NCI-H1105 (cell line): ENCODE measurements at places on chromosomes 5 and 9.

DNA sequence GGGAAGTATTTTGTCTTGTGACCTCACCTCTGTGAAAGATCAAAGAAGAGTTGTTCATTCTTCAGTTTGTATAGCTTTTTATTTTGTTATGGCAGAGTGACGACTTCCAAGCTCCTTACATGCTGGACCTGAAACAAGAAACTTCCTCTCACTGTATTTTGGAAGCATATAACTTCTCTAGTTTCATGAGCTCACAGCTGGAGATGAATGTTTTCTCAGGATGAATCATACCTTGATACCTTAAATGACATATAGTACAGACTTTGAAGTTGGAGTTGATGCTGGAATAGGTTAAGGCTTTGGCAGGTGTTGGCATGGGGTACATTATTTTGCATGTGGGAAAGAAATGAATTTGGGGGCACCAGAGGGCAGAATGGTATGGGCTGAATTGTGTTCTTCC, 112.5 kb downstream of the SLC25A46 start:
- DNase-seq: no peak

DNA sequence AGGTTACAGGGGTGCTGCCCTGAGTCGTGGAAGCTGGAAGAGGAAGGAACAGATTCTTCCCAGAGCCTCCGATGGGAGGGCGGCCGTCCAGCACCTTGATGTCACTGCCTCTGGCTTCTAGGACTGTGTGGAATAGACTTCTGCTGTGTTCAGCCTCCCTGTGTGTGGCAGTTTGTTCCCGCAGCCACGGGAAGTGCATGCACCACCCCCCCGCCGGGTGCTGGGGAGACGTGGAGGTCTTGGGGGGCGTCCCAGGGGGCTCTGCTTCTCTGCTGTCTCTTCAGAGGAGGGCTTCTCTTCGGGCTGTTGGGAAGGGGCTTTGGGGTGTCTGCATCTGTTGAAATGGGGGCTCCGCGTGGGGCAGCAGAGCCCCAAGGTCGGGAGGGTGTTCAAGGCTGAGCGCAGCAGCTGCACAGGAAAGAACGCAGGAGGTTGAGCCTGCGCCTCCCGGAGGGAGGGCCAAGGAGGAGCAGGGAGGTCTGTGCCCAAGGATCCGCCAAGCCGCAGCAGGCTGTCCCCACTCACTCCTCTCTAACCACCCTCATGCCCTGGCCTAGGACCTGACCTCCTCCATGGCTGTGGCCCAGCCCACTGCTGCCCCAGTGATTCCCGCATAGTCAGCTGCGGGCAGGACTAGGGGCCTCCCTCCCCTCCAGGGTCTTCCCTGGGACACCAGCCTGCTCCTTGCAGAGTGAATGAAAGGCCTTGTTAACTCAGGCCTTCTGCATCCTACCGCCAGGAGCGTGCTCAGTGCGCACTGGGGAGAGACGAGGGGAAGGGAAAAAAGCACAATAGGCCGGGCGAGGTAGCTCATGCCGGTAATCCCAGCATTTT, 45.0 kb downstream of the ROPN1L start:
- no peak for DNase-seq

- no peak for DNase-seq
Observed at GRCh38 chr5:38878391-38879077, 32.7 kb downstream of the OSMR start.

- no peak for DNase-seq
Observed at GRCh38 chr5:23368393-23368792, 139.0 kb upstream of the PRDM9 start.

DNA sequence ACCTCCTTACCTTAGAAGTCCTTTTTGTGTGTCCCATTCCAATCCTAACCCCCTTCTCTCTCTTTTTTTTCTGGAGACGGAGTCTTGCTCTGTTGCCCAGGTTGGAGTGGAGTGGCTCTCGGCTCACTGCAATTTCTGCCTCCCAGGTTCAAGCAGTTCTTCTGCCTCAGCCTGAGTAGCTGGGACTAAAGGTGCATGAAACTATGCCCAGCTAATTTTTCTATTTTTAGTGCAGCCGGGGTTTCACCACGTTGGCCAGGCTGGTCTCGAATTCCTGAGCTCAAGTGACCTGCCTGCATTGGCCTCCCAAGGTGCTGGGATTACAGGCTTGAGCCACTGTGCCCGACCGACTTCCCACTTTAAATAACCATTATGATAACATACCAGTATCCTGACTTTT, 17.5 kb downstream of the TMEM38B start:
- DNase-seq: no peak

GRCh38 chr9:91500509-91501014, 76.9 kb upstream of the NFIL3 start:
- no peak for DNase-seq

DNA sequence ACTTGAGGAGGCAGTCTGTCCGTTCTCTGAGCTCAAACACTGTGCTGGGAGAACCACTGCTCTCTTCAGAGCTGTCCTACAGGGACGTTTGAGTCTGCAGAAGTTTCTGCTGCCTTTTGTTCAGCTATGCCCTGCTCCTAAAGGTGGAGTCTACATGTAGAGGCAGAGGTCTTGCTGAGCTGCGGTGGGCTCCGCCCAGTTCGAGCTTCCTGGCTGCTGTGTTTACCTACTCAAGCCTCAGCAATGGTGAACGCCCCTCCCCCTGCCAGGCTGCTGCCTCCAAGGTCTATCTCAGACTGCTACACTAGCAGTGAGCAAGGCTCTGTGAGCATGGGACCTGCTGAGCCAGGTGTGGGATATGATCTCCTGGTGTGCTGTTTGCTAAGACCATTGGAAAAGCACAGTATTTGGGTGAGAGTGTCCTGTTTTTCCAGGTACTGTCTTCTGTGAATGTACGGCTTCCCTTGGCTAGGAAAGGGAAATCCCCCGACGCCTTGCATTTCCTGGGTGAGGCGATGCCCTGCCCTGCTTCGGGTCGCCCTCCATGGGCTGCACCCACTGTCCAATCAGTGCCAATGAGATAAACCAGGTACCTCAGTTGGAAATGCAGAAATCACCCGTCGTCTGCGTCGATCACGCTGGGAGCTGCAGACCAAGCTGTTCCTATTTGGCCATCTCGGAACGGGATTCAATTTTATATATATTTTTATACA, 58.5 kb downstream of the CNTRL start:
- no peak for DNase-seq

GRCh38 chr5:179319741-179320281, 25.4 kb downstream of the ADAMTS2 start:
- no peak for DNase-seq

GRCh38 chr5:136629125-136629792, 263.9 kb upstream of the TRPC7 start:
- no peak for DNase-seq

GRCh38 chr5:154646745-154647113, 108.4 kb upstream of the LARP1 start:
- no peak for DNase-seq

- DNase-seq: no peak
Observed at GRCh38 chr5:11398728-11399127, 505.5 kb downstream of the CTNND2 start.

GRCh38 chr9:115525111-115526058, 407.4 kb upstream of the TNC start:
- no peak for DNase-seq

DNA sequence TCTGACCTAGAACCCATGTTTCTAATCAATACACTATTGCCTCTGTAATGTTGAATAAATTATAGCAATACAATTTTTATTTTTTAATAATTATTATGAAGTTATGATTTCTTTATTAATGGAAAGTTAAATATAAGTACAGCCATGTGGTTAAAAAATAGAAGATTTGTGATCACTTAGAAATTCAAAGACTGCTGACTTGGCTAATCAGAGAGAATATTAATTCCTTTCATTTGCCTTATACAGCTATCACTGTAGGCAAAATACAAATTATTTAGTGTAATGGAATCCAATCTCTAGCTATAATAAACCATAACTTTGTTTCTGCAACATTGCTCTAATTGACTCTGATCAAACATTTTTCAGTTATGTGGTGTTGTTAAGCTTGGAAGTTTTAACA, 255.0 kb upstream of the TAS2R1 start:
- DNase-seq: no peak

GRCh38 chr9:136264031-136264430, 18.4 kb upstream of the QSOX2 start:
- DNase-seq: no peak
